ENCODE measurements at places on chromosomes 1 and 21.

GRCh38 chr1:7975212-7975865, 13.8 kb downstream of the PARK7 start:
- peak; percentile 86 for DNase-seq

DNA sequence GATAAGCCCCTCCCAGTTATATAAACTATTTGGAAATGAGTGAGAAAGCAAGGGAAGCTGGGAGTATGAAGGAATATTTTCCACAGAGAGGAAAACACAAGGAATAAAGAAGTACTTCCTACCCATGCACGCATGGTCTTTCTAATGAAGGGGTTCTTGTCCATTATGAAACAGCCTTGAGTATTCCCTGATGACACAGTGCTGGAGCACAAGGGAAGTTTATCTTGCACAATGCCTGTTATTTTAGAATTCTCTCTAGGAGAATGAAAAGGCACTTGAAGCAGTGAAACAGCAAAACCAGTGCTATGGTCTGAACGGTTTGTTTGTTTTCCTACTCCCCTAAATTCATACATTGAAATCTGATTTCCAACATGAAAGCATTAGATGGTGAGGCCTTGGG, 38.6 kb upstream of the ADAMTS1 start:
- DNase-seq = no peak

GRCh38 chr1:229900220-229900619, 166.8 kb upstream of the GALNT2 start:
- no peak for DNase-seq

DNA sequence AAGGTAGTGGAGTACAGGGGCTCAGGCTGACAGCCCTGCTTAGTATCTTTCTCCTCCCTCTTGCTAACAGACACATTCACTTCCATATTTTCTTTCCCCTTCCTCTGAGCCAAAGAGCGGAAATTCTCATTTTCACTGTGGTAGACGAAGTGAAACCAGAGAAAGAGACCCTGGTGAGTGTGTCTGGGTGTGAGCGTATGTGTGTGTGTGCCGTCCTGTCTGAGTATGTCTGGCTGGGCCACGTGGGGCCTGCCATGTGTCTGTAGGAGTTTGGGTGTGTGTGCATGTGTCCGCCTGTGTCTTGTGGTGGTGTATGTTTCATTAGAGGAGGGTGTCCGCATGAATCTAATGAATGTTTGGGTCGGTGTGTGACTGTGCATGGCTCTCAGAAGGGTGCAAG, 1.7 kb downstream of the COL8A2 start:
- DNase-seq = no peak

GRCh38 chr21:34796518-34797200, 127.9 kb downstream of the CLIC6 start:
- no peak for DNase-seq

DNA sequence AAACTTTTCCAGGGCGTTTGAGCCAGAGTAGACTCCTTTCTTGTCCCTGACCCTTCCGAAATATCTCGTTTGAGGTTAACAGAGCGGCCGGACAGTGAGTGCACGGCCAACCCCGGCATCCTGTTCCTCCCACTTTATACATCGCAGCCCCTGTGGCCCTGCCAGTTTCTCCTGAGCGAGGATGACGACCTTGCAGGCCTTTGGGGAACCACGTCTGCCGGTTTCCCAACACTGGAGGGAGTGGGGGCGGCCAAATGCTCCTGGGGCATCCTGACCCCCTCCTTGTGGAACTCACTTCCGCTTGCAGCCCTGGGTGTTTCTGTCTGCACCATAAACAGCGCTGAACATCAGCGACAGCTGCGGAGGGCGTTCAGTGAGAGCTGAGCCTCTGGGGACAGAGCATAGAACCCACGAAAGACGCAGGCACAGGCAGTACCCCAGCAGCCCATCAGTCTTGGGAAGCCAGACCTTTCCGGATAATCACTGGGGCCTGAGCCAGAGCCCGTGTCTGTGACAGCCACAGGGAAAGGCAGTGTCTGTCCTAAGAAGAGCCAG, 4.8 kb upstream of the KCNAB2 start:
- no peak for DNase-seq

DNA sequence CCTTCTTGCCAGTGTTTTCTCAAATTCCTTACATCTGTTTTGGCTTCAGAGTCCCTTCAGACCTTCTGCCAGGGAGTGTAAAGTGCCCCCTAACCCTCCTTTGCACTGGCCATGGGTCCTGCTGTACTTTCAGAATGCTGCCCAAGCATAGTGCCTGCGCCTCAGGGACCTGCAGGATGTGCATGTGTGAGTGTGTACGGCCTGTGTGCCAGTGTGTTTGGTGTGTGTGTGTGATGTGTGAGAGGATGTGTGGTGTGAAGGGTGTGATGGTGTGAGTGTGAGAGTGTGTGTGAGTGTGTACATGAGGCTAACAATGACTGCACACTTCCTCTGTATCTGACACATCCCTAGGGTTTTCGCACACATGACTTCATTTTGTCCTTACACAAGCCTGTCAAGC, 265.8 kb upstream of the RAB4A start:
- no peak for DNase-seq

DNA sequence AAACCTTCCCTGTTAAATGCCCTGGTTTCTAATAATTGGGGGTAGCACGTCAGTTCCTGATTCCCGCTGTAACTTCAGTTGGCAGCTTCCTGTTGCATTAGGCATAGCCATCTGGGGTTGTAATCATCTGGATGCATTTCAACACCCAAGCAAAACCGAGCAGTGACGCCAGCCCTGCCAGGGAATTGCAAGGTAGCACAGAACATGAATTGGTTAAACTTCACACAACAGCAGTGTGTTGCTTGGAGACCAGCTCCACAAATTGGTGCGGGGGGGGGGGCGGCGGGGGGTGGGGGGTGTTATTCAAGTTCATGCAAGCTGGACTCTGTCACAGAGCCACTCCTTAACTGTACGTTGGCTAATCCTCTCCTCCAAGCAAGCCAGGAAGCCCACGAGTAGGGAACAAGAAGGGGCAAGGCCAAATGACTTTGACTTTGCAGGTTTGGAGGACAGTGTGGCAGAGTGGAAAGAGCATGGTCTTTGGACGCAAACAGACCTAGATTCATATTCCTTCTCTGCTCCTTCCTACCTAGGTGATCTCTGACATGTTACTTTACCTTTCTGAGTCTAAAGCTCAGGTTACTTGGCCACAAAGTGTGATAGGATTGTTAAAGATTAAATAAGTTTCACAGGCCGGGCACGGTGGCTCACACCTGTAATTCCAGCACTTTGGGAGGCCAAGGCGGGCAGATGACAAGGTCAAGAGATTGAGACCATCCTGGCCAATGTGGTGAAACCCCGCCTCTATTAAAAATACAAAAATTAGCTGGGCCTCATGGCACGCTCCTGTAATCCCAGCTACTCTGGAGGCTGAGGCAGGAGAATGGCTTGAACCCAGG, 4.7 kb downstream of the LAX1 start:
- peak; percentile 47 for DNase-seq

DNA sequence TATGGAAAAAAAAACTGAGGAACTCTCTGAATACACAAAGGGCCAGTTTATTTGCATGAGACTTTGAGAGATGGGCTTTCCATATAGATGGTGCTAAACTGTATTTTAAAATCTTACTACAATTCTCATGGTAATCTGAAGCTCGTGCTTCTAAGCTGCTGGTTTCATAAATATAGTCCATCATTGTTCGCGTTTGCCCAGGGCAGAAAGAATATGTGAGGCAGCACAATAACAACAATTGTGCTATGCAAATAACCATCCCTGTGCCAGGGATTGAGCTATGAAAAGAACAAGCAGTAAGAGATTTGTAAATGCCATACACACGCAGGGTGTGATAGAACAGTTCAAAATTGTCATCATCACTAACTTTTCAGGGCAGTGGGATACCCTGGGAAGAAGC, 4.9 kb upstream of the EPS15 start:
- DNase-seq = no peak
